ENCODE measurements at places on chromosomes 6 and 20.

- no peak for DNase-seq
Measured at GRCh38 chr6:86459978-86460377, 477.4 kb upstream of the HTR1E start.

DNA sequence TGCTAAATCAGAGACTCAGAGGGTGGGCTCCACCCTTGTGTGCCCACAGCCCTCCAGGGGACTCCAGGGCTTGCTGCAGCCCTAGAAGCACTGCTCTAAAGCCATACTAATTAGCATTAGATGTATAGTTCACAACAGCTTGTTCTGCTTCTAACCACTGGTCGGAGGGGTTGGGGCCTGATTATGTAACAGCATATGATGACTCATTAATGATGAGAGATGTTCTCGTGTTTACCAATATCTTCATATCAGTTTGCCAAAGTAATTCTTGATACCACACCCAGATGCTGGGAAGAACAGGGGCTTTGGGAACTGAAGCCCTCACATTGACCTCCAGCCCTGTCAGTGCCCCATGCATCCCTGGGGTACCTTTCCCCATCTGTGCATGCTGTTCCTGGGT is 104.1 kb upstream of the FOXA2 start:
- no peak for DNase-seq

DNA sequence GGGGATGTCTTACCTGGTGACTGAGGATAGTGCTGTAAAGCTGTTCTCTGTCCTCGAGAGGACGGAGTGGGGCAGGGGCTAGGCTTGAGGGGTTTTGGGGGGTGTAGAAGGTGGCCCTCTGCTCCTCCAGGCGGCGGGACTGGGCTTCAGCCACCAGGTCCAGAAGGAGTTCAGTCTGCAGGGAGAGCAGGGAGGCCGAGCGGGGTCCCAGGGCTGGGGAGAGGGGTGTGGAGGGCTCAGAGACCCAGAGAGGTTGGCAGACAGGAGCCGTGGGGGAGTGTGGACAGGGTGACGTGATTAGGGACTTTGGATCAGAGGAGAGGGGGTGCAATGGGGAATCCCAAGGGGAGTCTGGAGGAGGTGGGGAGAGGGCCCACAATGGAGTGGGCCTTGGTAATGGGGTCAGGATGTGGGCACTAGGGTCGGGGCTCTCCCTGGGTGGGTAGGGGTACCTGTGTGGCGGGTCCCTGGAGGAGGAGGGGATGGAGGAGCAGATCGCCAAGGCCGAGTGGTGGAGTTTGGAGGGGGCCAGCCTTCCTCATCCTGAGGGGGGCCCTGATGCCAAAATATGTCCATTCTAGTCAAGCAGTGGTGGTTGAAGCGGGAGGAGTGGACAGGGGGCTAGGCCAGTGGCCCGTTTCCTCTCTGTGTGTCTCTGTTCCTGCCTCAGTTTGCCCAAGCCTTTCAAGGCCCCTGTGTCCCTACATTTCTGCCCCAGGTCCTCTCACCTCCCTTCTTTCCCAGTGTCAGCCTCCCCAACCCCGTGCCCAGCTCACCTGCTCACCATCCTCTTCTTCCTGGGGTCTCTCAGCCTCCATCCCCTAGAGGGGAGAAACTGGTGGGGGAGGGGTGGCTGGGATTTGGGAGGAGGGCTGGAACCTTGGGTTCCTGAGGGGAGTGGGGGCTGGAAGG is 491 bp downstream of the GPSM3 start:
- no peak for DNase-seq

GRCh38 chr6:37131104-37131959 is 38.6 kb upstream of the PIM1 start:
- peak; percentile 20 for DNase-seq

DNA sequence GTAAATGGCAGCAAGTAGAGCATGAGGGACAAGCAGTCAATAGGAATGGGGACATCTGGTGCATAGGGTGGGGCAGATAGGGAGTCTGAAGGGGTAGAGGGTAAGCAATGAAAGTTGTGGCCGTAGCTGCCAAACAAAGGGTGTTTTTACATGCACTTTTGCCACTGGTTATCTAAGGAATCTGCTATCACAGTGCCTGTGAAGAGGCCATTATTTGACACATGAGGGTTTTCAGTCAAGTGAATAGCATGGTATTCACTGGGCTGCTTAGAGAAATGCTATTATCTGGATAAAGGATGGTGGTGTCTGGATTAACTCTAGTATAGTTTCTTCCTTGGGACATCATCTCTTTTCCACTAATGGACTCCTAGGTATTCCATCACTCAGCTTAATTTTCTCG is 118.2 kb downstream of the CARMIL1 start:
- DNase-seq = no peak

- peak; percentile 84 for DNase-seq
Measured at GRCh38 chr6:43608310-43608763, 20.7 kb downstream of the GTPBP2 start.

DNA sequence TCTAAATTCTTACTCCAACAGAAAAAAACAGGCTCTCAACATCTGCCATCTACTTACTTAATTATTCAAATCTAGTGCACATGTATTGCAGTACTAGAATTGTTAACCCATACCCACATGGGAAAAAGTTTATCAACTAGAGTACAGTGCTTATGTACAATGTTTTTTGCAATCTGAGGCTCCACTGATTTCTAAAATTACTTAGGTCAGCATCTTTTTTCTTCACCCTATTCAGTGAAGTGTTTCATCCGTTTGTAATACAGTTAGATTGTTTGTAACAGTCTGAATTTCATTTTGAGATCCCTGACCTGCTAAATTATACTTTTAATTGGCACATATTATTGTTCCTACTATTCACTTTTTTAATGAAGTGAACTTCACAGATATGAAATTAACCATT is 402.2 kb downstream of the FOXA2 start:
- no peak for DNase-seq

DNA sequence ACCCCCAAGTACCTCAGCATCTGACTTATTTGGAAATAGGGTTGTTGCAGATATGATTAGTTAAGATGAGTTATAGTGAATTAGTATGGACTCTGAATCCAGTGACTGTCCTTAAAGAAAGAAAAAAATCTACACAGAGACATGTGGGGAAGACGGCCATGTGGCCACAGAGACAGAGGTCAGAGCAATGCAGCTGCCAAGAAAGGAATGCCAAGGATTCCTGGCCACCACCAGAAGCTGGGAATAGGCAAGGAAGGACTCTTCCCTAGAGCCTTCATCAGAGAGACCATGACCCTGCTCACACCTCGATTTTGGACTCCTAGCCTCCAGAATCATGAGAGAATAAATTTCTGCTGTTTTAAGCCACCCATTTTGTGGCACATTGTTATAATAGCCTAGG is 81.8 kb downstream of the FYN start:
- DNase-seq = no peak

DNA sequence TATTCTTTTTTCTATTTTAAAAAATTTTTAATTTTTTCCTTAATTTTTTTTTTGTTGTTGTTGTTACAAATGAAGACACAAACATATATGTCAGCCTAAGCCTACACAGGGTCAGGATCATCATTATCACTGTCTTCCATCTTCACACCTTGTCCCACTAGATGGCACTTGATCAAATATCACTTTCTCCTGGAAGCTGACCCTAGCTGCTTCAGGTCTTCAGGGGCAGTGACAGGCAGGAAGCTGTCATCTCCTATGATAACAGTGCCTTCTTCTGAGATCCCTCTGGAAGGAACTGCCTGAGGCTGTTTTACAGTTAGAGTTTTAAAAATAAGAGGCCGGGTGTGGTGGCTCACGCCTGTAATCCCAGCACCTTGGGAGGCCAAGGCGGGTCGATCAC is 70.2 kb upstream of the EEF1E1 start:
- DNase-seq = no peak

DNA sequence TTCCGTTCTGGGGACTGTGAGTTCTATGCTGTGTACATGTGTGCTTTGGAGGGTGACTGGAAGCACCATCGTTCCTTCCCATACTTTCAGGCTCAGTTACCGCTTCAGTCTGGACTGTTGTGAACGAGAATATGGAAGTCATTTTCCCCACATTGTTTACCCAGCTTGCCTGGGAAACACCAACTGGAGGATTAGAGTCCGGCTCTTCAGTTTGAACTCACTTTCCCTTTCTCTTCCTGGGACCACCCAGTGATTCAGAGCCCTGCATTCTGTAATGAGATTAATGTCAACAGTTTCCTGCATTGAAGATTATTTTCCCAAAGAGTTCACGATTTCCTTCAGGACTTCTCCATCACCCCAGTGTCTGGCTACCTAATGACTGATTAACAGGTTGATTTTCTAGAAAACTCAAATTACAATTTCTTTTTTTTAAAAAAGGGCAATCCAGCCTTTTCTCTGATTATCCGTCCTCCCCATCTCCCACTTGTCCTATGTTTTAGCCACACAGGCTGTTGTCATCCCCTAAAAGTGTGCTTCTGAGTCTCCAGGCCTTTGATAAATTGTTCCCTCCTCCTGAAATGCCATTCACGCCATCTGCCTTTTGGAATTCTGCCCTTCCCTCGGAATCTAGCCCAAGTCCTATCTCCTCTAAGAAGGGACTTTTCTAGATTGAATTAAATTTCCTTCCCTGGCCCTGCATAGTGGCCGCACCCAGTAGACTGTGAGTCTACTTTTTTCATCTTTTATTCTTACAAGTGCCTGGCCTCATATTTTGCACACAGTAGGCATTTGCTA is 3.3 kb upstream of the TAGAP start:
- DNase-seq = no peak
